ENCODE measurements at places on chromosomes 5 and 9.

GRCh38 chr5:27845248-27845647, 806.9 kb upstream of the CDH9 start:
- DNase-seq: no peak

DNA sequence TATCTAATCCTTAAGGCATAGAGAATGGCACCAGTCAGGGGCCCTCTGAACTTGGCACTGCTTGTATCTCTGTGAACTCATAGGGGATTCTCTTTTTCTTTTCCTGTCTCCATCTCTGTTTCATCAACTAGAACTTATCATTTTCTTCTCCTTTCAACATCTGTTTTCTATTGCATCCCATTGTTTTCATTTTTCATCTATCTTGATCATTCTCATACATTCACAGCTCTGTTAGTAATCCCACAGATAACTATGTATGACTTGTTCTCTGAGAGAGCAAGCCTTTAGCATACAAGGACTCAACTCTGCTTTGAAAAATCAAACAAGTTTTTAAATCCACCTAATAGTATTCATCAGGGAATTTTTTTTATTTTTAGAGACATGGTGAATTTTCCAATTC, 264.3 kb downstream of the ARRDC3 start:
- DNase-seq: no peak

GRCh38 chr9:101403516-101404285, 5.0 kb downstream of the ZNF189 start:
- DNase-seq: no peak

DNA sequence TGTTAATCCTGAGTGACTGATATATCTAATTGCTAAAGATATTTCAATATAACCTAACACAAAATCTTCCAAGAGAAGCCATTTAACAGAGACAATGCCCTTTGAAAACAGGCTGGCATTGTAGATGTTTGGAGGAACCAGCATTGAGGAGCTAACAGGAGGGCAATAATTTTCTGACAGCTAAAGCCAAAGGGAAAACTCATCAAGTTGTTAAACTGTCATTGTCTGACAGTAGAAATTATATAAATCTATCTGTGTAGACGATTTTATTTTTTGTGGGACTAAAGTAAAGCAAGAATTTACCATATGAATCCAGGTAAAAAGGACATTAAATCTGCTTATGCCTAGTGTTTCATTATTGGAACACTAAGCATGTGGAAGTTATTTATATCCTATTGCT, 500.2 kb upstream of the NMUR2 start:
- no peak for DNase-seq

- peak; percentile 43 for DNase-seq
Observed at GRCh38 chr5:40796487-40796889, 1.7 kb downstream of the PRKAA1 start.

- DNase-seq: no peak
Observed at GRCh38 chr5:34959323-34959722, 30.0 kb downstream of the DNAJC21 start.

- no peak for DNase-seq
Observed at GRCh38 chr5:180329138-180329435, 24.0 kb downstream of the GFPT2 start.

- no peak for DNase-seq
Observed at GRCh38 chr9:27365707-27366376, 68.9 kb upstream of the EQTN start.
